Mucosa of descending colon (tissue), 3 donors: ENCODE measurements at places on chromosomes 1 and 21. TPM values are rescaled to one million over a fixed set of nuclear protein-coding genes. Genes with fewer than 3 reads are reported as not detected.

DNA sequence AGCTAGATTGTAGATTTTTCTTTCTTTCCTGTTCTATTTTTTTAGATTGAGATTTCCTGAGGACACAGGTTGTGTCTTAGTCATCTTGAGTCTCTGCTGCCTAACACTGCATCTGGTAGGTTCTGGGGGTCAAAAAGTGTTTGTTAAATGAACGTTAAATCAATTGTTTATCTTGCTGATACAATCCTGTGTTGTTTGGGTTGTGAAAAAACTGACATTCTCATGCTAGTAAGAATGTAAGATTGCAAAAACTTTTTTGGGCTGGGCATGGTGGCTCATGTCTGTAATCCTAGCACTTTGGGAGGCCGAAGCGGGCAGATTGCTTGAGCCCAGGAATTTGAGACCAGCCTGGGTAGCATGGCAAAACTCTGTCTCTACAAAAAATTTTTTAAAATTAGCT, 3.4 kb downstream of the CTSK start:
- no peak for DNase-seq

- DNase-seq: no peak
Measured at GRCh38 chr1:186775881-186776560, 52.7 kb upstream of the PLA2G4A start.

- no peak for DNase-seq
Measured at GRCh38 chr21:43328958-43329691, 97.8 kb downstream of the SIK1 start.

DNA sequence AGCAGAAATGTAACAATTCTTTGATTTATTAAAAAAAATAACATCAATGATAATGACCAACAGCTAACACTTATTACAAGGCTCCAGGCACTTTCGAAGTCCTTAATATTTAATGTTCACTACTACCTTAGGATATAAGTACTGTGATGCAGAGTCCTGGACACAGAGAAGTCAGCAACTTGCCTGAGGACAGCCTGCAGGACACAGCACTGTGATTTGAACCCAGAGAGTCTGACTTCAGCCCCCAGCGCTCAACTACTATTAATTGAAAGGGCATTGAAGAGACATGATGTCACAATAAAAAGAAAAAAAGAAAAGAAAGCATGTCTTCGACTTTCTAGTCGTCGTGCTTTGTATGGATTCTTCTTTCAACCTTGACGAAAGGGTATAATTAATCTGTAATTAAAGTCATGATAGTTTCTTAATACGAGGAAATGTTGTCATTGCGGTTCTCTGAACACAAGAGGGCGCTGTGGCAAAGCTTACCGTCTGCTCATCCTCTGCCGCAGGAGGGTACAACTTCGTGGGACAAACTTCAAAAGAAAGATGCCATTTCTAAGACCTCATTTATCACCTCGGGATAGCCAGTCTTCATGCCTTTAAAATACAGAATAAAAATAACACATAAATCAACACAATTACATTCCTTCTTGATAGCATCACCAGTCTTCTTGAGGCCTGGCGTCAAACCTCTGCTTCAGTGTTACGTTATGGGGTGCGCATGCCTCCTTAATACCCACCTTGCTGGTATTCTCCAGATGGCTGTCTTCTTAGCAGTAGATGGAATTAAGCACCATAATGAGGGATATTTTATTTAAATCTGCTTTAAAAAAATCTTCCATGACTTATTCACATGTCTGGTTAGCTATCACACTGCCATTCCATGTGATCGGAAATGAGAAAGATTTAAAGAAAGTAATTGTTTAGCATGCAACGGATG, 240.1 kb downstream of the DISC1 start:
- no peak for DNase-seq

GRCh38 chr1:221765527-221765926, 23.6 kb upstream of the DUSP10 start:
- DNase-seq: no peak

- no peak for DNase-seq
Measured at GRCh38 chr1:151255381-151255780, 847 bp downstream of the PSMD4 start.

DNA sequence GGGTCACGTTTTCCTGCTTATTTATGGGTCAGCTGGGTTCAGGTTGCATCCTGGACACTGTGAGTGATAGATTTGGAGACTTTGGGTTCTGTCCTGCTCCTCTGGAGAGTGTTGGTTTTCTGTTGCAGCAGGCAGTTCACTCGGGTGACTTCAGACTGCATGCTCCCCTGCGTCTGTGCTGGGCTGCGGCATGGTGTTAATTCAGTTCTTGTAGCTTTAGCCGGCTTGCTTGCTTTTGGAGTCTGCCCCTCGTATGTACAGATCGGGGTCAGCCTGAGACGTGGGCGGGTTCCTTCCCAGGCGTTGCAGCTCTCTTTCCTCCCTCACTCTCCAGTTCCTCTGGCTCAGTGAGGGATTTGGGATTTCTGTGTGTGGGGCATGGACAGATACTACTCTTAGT, 38.0 kb downstream of the PCNT start:
- DNase-seq: no peak

- DNase-seq: no peak
Measured at GRCh38 chr1:193120604-193121166, 1.1 kb upstream of the CDC73 start.

DNA sequence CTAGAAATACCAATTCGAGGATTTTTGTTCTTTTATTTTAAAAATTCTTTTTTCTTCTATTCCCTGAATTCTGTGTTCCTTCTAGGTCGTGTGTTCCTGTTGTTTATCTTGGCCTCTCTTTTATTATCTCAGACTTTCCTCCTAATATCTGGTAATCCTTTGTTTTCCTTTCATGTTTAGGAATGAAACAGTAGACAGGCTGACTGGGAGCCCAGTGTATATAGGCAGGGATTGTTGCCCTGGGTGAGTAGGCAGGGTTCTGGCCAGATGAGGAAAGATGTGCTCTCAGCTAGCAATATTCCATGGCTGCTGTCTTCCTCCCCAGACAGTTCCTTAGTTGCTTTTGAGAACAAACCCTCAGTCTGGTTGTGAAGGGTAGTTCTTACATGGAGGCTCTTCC, 161.8 kb upstream of the PDE4B start:
- no peak for DNase-seq

GRCh38 chr1:107698161-107698560, 266.8 kb downstream of the VAV3 start:
- no peak for DNase-seq

- DNase-seq: no peak
Measured at GRCh38 chr21:35827004-35827403, 233.3 kb downstream of the SETD4 start.

- no peak for DNase-seq
Measured at GRCh38 chr1:202553560-202554038, 156.7 kb downstream of the SYT2 start.

DNA sequence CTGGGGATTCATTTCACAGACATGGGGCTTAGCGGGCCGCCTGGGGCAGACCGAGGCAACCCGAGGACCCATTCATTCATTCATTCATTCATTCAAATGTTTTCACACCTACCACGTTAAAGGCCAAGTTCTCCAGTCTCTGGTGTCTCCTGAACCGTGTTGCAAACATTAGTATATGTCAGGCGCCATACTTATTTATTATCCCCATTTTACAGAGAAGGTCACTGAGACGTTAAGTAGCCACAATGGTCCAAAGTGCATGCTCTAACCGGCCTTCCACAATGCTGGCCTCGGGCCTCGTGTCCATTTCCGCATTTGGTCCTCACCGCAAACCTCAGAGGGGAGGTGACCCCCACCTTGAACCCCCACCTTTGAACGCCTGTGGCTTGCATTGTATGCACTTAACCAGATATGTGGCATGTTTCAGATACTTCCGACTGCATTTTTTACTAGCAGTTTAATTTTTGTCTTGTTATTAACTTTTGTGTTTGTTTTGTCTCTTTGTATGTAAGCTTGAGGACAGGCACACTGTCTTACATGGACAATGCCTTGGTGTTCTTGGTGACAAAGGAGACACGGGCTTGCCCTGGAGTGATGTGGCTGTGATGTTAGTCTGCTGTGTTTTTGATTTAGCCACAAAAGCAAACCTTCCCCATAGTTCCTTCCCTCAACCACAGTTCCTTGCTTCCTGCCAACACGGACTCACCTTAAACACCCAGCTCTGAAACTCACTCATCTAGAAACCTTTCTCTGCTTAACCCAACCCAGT, 1.2 kb upstream of the IFFO2 start:
- no peak for DNase-seq

GRCh38 chr1:28800324-28800723, 11.6 kb upstream of the OPRD1 start:
- no peak for DNase-seq

- no peak for DNase-seq
Measured at GRCh38 chr1:36950604-36951291, 83.6 kb downstream of the GRIK3 start.

DNA sequence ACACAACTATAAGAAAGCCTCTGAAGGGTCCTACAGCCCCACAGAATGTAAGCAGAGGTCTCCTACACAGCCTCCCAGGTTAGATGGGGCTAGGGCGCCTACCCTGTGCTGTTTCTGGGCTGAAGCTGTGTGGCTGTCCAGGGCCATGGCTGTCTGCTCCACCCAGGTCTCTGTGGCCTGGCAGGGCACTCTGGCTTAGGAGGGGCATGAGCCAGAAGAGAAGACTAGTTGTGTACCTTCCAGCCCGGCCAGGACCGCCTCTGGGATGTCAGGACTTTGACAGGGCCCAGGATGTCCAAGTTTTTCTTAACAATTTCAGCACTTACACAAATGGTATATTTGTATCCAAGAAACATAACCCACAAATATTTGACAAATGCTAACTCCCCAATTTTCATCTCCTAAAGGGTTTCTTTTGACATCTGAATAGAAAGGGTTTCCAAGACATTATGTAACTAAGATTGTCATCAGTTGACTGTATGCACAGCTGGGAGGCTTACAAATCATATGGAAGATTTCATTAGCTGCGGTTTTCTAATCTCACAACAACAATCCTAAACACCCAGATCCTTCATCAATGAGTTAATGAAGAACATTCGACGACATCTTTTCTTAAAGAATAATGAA, 80.5 kb downstream of the HSF2BP start:
- no peak for DNase-seq

GRCh38 chr21:39805983-39806382, 61.0 kb downstream of the IGSF5 start:
- DNase-seq: no peak

GRCh38 chr1:50333595-50333974, 89.7 kb downstream of the DMRTA2 start:
- peak; percentile 83 for DNase-seq

- DNase-seq: peak; percentile 74
Measured at GRCh38 chr1:113684153-113684541, 75.1 kb downstream of the PHTF1 start.

GRCh38 chr1:219121679-219122078, 52.0 kb upstream of the LYPLAL1 start:
- DNase-seq: no peak

GRCh38 chr1:67716800-67717199, 31.8 kb downstream of the GADD45A start:
- no peak for DNase-seq

GRCh38 chr1:32311709-32312393, 20.0 kb downstream of the HDAC1 start:
- DNase-seq: no peak

GRCh38 chr1:117757668-117758067, 151.8 kb downstream of the TENT5C start:
- no peak for DNase-seq

GRCh38 chr1:30522031-30523004, 201.1 kb downstream of the MATN1 start:
- peak; percentile 24 for DNase-seq

GRCh38 chr1:203593723-203594122, 32.9 kb upstream of the ATP2B4 start:
- peak; percentile 73 for DNase-seq

GRCh38 chr1:239185245-239185619, 201.1 kb upstream of the CHRM3 start:
- no peak for DNase-seq

DNA sequence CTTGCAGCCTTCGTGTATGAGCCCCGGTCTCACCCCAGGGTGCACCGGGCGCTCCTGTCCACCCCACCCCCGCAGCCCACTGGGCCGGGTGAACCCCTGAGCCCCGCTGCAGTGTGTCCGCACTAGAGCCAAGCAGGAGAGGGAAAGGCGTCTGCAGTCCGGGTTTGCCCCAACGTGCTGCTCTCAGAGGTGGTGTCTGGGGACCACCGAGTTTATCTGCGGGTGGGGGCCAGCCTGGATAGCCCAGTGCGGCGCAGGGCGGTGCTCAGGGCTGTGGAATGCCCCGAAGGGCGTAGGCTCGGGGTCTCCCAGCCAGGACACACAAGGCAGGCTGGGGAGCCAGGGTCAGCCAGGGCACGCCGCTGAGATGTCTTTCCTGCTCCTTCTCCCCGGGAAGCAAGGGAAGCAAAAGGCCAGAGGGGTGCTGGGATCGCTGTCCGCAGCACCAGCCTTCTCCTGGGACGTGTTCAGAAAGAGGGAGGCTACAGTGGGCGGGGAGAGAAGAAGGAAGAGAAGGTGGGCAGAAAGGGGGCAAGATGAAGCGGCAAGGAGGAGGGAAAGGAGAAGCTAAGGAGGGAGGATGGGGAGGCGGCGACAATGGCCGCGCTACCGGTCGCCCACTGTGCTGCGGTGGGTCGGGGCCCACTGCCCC, 56.6 kb downstream of the MAB21L3 start:
- peak; percentile 64 for DNase-seq

GRCh38 chr1:116372191-116372590, 853 bp upstream of the ATP1A1 start:
- DNase-seq: no peak

DNA sequence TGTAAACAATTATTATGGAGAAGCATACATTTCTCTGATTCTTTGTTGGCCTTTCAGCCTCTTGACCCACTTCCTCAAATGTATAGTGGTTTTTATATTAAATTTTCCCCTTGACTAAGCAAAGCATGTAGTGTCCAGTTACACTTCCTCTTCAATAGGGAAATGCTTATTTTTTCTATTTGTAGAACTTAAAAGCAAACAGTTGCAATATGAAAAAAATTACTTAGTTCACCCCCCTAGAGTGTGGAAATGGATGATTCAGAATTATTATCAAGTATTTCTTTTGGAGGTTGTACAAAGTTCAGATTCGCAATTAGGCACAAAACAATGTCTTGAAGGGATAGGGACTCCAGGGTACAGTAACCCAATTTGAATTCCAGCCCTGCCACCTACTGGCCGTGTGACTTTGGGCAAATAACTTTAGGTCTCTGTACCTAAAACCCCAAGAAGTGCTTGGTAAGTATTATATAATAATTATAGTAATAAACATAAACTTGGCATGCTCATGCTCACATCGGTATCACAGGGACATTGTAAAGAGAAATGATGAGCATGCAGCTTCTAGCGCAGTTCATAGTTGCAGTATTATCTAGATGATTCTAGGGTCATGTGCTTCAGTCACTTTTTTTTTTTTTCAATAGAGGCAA, 28.6 kb upstream of the IFNGR2 start:
- DNase-seq: peak; percentile 68

- DNase-seq: no peak
Measured at GRCh38 chr1:204962742-204963632, 80.0 kb upstream of the CNTN2 start.

IFNGR2 gene
- 56.3 TPM for total RNA-seq

WNT2B gene
- 6.6 TPM for total RNA-seq

AMPD1 gene
- total RNA-seq: 0.44 TPM

SHISA4 gene
- 1.2 TPM for total RNA-seq

SPRR3 gene
- total RNA-seq: 0.93 TPM

AMY1A gene
- total RNA-seq: not detected

RAP1A gene
- 95.4 TPM for total RNA-seq

KDM5B gene
- 92.7 TPM for total RNA-seq
